Chondrocyte (in vitro differentiated cells): ENCODE measurements at places on chromosomes 11 and 22.

DNA sequence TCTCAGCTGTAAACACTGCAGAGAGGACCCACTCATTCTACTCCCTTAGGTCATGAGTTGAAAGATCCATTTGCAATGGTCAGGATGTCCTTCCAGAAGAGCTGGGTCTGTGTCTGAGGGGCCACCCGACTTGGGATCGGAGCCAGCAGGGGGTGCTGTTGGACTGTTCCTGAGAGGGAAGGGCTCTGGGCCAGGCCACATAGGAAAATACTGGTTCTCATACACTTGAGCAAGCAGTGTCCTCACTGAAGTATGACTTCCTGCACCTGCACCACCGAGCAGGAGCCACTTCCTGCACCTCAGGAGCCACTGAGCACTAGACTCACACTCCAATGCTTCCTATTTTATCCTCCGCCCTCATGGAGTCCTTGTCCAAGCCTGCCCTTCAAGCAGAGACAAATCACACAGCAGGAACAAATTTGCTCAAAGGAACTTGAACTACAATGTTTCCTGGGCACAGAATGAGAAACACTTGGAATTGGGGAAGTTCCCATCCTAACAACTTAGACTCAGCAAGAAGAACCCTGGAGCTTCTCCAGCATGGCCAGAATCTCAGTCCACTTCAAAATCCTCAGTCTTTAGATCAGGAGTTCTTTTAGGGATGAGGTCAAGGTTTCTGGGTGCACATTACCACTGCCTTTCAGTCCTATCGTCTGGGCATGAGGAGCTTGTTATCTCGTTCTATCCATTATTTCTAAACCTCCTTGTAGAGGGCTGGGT lies 36.6 kb upstream of the VPREB1 start:
- DNase-seq: no peak

DNA sequence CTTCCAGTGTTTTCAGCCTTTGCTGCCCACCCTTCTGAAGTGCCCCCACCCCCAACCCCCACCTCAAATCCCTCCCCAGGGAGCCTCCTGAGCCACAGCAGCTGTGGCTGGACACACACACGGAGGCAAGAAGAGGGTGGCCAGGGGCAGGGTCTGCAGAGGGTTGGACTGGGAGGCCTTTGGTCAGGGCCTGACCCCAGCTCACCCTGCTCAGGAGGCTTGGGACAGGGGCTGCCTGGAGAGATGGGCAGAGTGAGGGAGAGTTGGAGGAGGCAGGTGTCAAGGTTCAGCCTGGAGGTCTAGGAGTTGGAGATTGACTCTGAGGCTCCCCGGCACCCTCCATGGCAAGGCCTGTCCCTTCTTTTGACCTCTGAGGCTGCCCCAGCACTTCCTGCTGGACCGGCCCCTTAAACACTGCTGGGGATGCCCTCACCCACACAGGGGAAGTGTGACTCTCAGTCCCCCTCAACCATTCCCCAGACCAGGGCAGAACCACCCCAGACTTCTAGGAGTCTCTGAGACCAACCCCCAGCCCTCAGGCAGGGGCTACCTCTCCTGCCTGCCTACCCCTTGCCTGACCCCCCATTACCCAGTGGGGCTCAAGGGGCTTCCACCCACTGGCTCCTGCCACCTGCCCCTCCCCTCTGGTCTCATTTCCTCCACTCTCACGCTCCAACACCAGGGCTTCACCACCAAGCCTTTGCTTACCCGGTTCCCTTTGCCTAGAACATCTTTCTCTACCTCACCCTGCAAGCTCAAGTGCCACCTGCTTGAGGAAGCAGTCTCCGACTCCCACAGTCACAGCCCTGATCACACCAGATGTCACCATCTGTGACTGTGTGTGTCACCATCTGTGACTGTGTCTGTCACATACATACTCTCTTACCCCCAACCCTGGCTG lies 8.6 kb downstream of the ARAP1 start:
- no peak for DNase-seq

- no peak for DNase-seq
Measured at GRCh38 chr11:34490304-34490703, 23.3 kb downstream of the ELF5 start.

DNA sequence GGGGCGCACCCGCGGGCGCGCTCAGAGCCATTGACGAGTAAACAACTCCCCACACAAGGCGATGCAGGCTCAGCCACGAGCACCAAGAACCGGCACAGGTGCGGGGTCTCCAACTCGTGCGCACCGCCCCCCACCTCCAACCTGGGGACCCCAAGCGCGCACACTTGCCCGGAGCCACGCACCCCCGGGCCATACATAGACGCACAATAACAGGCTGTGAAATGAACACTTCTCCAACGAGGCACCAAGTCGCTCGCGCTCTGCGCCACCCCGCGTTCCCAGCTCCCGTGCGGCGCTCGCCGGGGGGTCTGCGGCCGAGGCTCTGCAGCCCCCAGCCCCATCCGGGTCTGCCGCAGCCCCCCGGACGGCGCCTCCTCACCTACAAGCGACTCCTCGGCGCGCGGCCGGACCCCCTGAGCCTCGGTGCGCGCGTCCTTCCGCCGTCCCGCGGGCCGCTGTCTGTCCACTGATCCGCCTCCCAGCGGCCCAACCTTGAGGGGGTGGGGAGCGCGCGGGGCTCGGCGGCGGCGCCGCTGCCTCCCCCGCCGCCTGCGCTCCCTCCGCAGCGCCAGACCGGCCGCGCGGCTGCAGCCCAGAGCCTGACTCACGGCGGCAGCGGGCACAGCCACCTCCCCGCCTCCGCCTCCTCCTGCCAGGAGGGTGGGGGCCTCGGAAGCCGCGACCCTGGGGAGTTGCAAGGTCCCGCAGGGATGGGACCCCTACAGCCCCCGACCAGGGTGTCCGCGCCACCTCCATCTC lies 1.6 kb downstream of the IFITM10 start:
- peak; percentile 84 for DNase-seq

DNA sequence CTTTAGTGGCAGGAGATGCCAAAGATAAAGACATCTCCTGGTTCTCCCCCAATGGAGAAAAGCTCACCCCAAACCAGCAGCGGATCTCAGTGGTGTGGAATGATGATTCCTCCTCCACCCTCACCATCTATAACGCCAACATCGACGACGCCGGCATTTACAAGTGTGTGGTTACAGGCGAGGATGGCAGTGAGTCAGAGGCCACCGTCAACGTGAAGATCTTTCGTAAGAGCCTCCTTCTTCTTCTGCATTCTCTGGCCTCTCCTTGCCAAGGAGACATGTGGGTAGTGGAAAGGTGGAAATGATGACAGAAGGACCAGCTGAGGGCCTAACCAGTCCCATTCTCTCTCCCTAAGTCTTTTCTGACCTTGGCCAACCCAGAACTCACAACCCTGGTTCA lies 110.1 kb upstream of the TTC12 start:
- DNase-seq: no peak

DNA sequence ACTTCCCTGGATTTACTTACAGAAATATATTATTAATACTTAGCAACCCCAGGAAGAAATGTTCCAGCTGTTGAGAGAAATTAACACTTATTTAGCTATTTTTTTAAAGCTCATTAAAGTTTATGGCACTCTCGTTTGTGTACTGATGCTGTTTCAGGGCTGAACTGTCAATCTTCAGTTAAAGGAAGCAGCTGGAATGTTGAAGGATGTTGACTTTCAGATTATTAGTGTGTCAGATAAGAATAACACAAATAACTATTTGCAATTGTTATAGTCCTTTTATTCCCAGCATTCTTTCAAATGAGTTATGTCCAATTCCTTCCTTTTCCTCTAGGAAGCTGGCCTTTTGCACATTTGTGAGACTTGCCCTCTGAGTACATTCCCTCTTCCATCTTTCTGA lies 278.2 kb upstream of the RAG2 start:
- no peak for DNase-seq

DNA sequence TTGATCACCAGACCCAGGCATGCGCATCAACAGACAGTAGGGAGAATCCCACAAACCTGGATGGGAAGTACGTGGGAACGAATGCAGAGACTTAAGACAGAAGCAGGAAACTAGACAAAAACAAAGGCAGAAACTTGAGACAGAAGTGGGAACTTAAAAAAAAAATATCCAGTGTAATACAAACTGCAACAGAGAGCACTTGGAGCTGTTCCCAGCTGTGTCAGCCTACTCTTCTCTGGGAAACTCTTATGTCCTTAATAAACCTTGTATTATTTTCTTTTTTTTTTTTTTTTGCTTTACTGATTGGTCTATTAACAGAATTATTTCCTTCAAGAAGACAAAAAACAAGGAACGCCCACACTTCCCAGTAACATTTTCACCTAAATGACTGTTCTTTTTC lies 1818.1 kb upstream of the RAG2 start:
- no peak for DNase-seq

DNA sequence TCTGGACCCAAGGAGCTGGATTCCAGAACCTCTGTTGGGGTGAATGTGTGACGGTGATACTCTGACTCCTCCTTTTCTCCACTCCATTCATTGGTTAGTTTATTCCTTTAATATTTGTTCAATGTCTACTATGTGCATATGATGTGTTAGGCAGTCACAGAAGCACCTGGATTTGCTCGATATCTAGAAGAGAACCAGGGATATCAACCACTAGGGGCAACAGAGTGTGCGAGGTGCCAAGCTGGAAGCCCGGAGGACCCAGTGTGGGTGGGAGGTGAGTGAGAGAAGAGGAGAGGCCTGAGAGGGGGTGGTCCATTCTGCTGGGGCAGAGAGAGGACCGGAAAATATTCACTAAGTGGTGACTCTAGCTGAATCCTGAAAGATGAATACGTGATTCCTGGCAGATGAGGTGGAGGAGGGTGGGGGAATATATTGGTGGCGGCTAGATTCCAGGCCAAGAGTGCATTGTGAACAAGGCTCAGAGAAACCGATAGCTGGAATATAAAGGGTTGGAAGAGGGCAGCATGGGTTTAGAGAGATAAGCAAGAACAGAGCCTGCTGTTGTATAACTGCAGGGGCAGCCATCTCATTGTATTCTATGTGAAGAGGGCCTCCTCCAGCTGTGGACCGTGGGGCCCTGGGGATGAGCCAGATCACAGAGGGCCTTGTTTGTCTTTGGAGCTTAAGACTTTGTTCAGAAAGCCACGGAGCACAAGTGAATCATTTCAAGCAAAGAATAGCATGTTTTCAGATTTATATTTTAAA lies 6.9 kb upstream of the TIMP3 start:
- DNase-seq: no peak

GRCh38 chr11:99901175-99901574 lies 785.9 kb upstream of the ARHGAP42 start:
- DNase-seq: no peak

DNA sequence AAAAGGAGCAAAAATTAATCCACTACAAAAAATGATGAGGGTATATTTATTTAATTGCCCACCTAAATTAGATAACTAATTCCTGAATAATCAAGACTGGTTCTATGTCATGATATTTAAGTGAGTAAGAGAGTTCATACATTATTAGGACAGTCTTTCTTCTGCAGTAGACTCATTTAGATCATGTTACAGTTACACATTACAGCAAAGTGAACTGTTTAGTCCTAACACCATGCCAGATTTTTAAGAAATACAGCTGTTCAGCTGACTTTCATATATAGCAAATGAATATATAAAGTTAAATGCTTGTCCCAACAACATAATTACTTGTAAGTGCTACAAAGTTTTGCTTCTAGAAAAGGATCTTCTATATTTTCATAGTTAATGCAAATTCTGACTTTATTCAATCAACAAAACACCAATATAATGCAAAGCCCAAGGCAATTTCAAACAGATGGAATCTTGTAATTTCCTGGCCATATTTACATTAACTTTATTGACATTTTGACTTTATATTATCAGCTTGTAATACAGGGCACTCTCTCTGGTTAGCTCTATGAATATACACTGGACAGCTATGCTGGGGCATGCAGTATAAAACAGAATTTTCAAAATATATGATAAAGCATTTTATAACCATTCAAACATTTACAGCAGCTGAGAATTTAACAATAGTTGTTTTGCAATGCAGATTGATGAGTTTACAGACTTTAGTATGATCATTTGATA lies 45.7 kb upstream of the TP53AIP1 start:
- no peak for DNase-seq

GRCh38 chr22:43957871-43958270 lies 2.6 kb downstream of the SAMM50 start:
- peak; percentile 20 for DNase-seq
